Upper lobe of left lung (tissue), 6 donors: ENCODE measurements at places on chromosomes 13 and 19. TPM values are rescaled to one million over a fixed set of nuclear protein-coding genes. Genes with fewer than 3 reads are reported as not detected.

DNA sequence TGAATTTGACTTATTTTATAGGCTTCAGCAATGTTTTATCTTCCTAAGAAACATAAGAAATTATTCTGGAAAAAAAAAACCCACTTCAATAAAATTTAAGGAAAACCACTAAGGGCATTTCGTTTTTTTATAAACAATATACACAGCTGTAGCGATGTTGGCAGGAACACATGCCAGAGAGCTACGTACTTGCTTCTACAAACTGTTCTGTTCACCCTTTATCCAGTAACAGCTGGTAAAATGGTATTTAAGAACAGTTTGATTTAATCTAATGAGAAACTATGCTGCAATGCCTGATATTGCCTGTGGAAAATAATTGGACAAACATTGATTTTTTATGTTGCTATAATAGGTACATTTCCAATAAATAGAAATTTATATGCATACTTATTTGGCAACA lies 137.2 kb upstream of the DACH1 start:
- H3K4me1 ChIP-seq, result no peaks in the 10 kb centered on the region
- no peak overlapping the region for H3K4me3 ChIP-seq
- no peaks in the 10 kb centered on the region for H3K36me3 ChIP-seq
- no peak overlapping the region for H3K27ac ChIP-seq
- no peak for DNase-seq

GRCh38 chr13:80840316-80840976 lies 499.5 kb upstream of the SPRY2 start:
- H3K4me3 ChIP-seq, result no peak overlapping the region
- no peak for DNase-seq
- no peaks in the 10 kb centered on the region for H3K36me3 ChIP-seq
- no peaks in the 10 kb centered on the region for H3K4me1 ChIP-seq
- no peaks in the 10 kb centered on the region for H3K27me3 ChIP-seq

ZNF525 gene
- 7.1 TPM for total RNA-seq

- no peaks in the 10 kb centered on the region for H3K4me1 ChIP-seq
- H3K27me3 ChIP-seq, result no peaks in the 10 kb centered on the region
- peaks cover 20% of the 10 kb centered on the region for H3K36me3 ChIP-seq
- H3K27ac ChIP-seq, result no peak overlapping the region
Measured at GRCh38 chr19:5154799-5155426, 185.7 kb downstream of the PTPRS start.

ZNF560 gene
- not detected for total RNA-seq

- no peaks in the 10 kb centered on the region for H3K27me3 ChIP-seq
- no peaks in the 10 kb centered on the region for H3K36me3 ChIP-seq
- no peak for DNase-seq
- no peak overlapping the region for H3K27ac ChIP-seq
- H3K4me1 ChIP-seq, result no peaks in the 10 kb centered on the region
Measured at GRCh38 chr13:34419025-34419424, 523.0 kb upstream of the NBEA start.

LGALS4 gene
- 8.4 TPM for total RNA-seq

DNA sequence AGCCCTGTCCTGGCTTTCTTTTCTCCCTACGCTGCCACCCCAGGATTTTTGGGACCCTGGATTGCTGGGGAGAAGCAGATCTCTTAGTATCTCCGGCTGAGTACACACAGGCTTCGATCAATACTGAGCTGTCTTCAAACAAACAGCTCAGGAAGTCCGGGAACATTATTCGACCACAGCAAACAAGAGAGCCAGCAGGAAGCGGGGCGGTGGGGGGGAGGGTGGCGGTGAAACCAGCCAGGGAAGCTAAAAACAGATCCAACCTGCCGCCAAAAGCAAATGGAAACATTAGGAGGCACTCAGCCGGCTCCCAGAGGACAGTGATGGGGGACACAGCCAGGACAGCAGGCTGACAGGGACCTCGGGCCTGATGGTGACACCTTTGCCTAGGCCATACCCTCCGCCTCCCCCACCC lies 12.2 kb upstream of the BCAM start:
- H3K4me1 ChIP-seq, result peaks cover 19% of the 10 kb centered on the region
- H3K27me3 ChIP-seq, result no peaks in the 10 kb centered on the region
- no peak for DNase-seq
- peak overlapping the region; percentile 81 for H3K27ac ChIP-seq

DNA sequence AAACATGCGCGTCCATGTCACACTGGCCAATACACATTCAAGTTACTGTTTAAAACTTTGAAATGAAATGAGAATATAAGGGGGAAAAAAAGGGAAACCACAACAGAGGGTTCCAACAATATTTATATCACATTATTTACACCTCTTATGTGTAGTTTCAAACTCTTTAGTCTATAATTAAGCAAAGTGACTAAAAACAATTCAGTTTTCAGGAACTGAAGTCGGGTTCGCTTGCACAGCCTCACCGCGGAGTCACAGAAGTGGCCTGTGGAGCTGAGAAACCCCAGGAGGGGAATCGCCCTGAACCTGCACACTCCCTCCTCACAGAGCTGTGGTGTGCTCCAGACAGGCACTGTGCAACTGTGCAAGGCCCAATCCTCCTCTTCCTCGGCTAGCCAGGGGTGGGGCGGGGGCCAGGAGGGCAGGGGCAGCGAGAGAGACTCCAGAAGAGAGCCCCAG lies 75.9 kb downstream of the STK24 start:
- H3K27me3 ChIP-seq, result no peaks in the 10 kb centered on the region
- DNase-seq, result no peak
- peaks cover 48% of the 10 kb centered on the region for H3K4me1 ChIP-seq
- no peak overlapping the region for H3K27ac ChIP-seq
- H3K4me3 ChIP-seq, result no peak overlapping the region

ZNF536 gene
- not detected for total RNA-seq

MYDGF gene
- total RNA-seq, result 77.5 TPM

ZNF573 gene
- 17.8 TPM for total RNA-seq

DNA sequence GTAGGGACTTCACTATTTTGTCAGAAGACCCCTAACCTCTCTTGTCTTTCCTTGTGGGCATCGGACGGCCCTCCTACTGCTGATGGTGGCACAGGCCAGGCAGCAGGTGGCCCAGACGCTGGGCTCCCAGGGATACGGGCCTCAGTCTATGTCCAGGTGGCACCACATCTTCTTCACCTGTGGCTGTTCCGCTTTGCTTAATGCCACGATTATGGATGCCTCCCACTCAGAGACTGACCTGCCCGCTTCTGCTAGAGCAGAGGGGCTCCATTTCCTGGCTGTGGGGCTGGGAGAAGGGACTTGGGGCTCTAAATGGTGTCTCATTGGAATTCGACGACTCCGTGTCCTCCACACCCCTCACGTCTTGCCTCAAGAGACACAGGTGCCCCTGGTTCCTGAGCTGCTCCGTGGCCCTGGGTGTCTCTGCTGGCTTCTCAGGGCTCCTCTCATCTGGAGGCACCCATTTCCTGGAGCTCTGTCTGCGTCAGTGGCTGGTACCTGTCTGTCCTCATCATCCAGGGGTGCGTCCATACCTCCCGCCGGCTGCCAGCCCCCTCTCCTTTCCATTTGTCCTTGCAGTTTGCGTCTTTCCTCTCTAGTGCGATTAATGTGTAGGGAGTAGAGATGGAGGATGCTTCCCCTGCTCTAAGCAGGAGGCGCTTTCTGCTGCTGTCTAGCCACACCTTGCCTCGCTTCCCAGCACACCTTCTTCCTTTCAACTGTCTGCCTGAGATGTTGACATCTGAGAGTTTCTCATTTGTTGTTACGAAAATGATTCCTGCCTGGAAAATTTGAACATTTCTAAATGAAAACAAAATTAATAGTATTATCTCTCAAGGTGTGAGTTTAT lies 63.4 kb downstream of the TEX29 start:
- H3K4me3 ChIP-seq, result no peak overlapping the region
- no peaks in the 10 kb centered on the region for H3K4me1 ChIP-seq
- H3K36me3 ChIP-seq, result no peaks in the 10 kb centered on the region
- no peak overlapping the region for H3K27ac ChIP-seq
- H3K27me3 ChIP-seq, result no peaks in the 10 kb centered on the region
- DNase-seq, result peak; percentile 16

GRCh38 chr13:76523740-76524340 lies 362.4 kb downstream of the KCTD12 start:
- no peaks in the 10 kb centered on the region for H3K27me3 ChIP-seq
- no peak overlapping the region for H3K27ac ChIP-seq
- no peaks in the 10 kb centered on the region for H3K4me1 ChIP-seq
- no peak overlapping the region for H3K4me3 ChIP-seq

CFD gene
- 322 TPM for total RNA-seq

SULT2B1 gene
- total RNA-seq, result 19.6 TPM

- no peaks in the 10 kb centered on the region for H3K36me3 ChIP-seq
- no peaks in the 10 kb centered on the region for H3K27me3 ChIP-seq
- no peak overlapping the region for H3K4me3 ChIP-seq
- DNase-seq, result no peak
- H3K4me1 ChIP-seq, result peaks cover 28% of the 10 kb centered on the region
- H3K27ac ChIP-seq, result no peak overlapping the region
Measured at GRCh38 chr19:34256835-34257558, 2.6 kb downstream of the GARRE1 start.

DNA sequence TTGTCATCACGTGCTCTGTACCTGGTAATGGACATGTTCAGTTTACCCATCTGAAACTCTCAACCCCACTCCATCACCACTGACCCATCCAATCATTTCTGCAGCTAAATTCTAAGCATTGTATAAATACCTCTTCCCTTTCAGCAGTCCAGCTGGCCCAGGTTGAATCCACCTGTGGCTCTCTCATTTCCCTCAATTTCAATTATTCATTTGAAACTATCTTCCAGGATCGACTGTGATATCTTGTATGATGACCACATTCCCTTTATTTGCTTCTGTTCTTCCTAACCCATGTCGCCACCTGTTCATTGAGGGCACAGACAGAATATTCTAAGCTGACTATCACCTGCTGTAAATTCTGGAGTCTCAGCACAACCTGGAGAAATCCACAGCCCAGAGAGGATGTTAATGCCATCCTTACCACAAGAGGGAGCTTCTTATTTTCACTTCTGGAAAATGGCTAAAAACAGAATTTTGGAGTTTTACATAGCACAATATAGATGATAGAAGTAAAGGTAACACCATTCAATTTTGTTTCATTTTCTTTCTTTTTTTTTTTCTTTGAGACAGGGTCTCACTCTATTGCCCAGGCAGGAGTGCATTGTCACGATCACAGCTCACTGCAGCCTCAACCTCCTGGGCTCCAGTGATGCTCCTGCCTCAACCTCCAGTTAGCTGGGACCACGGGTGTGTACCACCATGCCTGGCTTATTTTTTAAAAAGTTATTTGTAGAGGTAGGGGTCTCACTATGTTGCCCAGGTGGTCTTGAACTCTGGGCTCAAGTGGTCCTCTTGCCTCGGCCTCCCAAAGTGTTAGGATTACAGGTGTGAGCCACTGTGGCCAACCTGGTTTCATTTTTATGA lies 38.6 kb downstream of the ZNF823 start:
- peaks cover 2% of the 10 kb centered on the region for H3K4me1 ChIP-seq
- H3K27ac ChIP-seq, result no peak overlapping the region
- no peaks in the 10 kb centered on the region for H3K36me3 ChIP-seq
- H3K27me3 ChIP-seq, result no peaks in the 10 kb centered on the region

- no peaks in the 10 kb centered on the region for H3K36me3 ChIP-seq
- DNase-seq, result peak; percentile 26
- H3K27ac ChIP-seq, result no peak overlapping the region
- no peaks in the 10 kb centered on the region for H3K27me3 ChIP-seq
Measured at GRCh38 chr13:41500511-41500910, 43.2 kb downstream of the RGCC start.

DNA sequence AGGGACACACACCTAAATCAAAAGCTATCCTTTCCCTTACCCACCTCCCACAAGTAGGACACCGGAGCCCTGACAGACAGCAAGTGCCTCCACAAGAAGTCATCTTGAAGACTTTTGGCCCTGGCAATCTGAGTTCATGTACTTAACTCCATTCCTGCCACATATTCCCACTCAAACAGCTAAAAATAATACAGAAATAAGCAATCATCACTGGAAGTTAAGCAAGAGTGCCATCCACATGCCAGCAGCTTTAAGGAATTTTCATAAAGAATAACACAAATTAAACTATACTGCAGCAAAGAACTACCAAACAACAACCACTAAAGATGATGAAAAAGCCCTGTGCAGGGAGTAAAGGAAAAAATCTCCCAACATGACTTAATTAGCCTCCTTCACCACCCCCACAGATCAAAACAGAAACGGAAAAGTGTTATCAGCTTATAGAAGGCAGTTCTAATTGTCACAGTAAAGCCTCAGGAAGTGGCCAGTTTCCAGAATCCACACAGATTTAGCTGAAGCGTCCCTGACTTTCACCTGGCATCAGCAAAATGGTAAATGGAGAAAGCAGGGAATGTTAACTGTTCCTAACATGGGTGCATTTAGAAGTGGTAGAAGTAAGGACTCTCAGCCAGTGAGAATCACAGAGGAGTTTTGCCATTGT lies 343.9 kb downstream of the TBC1D4 start:
- no peaks in the 10 kb centered on the region for H3K27me3 ChIP-seq
- H3K36me3 ChIP-seq, result no peaks in the 10 kb centered on the region
- H3K4me1 ChIP-seq, result no peaks in the 10 kb centered on the region
- no peak for DNase-seq
- no peak overlapping the region for H3K4me3 ChIP-seq

ATP1A3 gene
- under 0.01 TPM for total RNA-seq

- no peaks in the 10 kb centered on the region for H3K27me3 ChIP-seq
- H3K27ac ChIP-seq, result peak overlapping the region; percentile 97
- DNase-seq, result peak; percentile 97
- peak overlapping the region; percentile 42 for H3K4me3 ChIP-seq
Measured at GRCh38 chr19:40420766-40421765, 4.7 kb downstream of the SERTAD1 start.

GRCh38 chr19:16520074-16520973 lies 21.9 kb downstream of the CHERP start:
- no peak overlapping the region for H3K27ac ChIP-seq
- H3K36me3 ChIP-seq, result peaks cover 72% of the 10 kb centered on the region

DNA sequence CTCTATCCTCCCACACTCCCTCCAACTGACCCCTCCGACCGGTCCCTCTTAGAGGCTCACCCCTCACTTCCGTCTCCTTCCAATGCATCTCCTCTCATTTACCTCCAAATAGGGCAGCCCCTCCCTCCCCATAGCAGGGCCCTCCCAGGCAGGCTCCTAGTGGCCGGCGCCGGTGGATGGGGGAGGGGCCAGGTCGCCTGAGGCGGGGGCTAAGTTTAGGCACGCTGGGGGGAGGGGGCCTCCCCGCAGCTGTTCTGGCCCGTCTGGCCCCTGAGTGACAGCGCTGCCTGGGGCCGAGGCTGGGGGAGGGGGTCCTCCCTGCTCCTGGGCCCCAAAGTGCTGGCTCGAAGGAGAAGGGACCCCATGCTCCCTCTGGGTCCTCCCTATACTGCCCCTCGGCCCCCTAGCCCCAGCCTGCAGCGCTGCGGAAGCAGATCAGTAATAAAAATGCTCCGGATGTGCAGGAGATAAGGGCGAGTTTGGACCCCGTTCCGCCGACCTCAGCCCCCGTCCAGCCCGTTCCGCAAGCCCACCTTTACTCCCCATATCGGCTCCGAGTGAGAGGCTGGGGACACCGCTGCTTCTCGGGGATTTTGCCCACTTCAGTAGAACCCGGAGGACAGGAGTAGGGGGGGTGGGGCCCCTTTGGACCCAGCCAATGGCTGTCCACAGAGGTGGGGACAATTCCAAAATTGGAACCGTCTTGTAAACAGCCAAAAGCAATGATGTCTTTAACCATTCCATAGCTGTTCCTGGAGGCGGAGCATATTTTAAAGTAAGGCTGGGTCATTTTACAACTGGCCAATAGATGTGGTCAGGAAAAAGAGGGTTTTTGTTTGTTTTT lies 4.0 kb downstream of the RTN2 start:
- peak overlapping the region; percentile 14 for H3K27ac ChIP-seq
- peak overlapping the region; percentile 50 for H3K4me3 ChIP-seq
- peaks cover 36% of the 10 kb centered on the region for H3K4me1 ChIP-seq
- DNase-seq, result peak; percentile 82

ANGPTL4 gene
- total RNA-seq, result 1.8 TPM

- no peaks in the 10 kb centered on the region for H3K27me3 ChIP-seq
- no peak for DNase-seq
- H3K4me1 ChIP-seq, result peaks cover 68% of the 10 kb centered on the region
- H3K27ac ChIP-seq, result peak overlapping the region; percentile 77
- peaks cover 3% of the 10 kb centered on the region for H3K36me3 ChIP-seq
- H3K4me3 ChIP-seq, result no peak overlapping the region
Measured at GRCh38 chr19:48632692-48633147, 4.5 kb downstream of the DBP start.

KATNAL1 gene
- 14.5 TPM for total RNA-seq
